ENCODE measurements at places on chromosomes 16 and 17.

GRCh38 chr17:3593384-3593783, 15.8 kb downstream of the TRPV1 start:
- DNase-seq, result no peak

DNA sequence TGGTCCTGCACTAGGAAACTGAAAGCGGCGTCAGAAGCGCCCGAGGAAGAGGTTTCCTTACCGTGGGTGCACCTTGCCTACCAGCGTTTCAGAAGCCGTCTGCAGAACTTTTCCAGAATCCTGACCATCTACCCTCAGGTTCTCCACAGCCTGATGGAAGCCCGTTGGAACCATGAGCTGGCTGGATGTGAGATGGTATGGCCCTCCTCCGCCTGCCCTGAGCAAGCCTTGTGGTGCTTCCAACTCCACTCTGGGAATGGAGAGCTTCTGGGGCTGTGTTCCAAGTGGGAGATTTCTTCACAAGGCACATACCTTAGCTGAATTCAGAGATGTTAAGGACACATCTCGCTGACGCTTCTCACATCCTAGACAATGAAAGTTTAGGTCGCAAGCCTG, 51.8 kb upstream of the ENDOV start:
- DNase-seq, result no peak

DNA sequence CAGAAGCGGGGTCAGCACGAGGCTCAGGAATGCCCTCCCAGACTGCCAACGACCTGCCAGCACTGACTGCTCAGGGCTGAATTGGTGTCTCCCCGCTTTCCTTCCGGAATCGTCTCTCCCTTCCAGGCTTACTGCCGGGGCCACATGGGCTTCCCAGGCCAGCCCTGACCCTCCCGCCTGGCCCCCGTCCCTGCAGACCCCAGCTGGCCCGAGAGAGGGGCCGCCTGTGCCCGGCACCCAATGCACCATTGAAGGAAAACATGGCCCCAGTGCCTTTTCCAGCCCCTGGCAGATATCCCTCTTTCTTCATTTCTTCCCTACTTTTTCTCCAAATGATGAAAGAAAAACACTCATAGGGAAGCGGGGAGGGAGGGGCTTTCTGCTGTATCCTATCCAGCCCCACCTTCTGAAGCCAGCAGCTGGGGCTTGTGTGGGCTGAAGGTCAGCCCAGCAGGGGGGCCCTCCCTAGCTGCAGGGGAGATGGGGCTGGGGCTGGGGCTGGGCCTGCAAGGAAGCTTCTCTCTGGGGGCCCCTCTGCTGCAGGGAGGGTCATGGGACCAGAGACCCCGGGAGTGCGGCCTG, 25.9 kb downstream of the ZNF469 start:
- no peak for DNase-seq

GRCh38 chr17:36849871-36850348, 87.4 kb upstream of the LHX1 start:
- peak; percentile 40 for DNase-seq

DNA sequence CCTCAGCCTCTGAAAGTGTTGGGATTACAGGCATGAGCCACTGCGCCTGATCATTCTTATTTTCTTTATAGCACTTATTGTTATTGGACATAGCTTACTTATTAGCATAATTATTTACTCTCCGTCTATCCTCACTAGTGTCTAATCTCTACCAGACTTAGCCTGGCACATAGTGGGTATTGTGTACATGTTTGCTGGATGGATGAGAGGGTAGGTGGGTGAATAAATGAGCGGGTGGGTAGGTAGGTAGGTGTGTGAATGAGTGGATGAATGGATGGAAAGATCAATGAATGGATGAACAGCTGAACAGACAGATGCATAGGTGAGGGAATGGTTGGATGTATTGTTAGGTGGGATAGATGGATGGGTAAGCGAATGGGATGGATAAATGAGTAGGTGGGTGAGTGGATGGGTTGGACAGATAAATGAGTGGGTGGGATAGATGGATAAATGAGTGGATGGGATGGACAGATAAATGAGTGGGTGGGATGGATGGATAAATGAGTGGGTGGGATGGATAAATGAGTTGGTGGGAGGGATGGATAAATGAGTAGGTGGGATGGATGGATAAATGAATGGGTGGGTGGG, 51.9 kb downstream of the ABCC6 start:
- no peak for DNase-seq

- no peak for DNase-seq
Observed at GRCh38 chr16:38941-39892, 14.2 kb downstream of the POLR3K start.

DNA sequence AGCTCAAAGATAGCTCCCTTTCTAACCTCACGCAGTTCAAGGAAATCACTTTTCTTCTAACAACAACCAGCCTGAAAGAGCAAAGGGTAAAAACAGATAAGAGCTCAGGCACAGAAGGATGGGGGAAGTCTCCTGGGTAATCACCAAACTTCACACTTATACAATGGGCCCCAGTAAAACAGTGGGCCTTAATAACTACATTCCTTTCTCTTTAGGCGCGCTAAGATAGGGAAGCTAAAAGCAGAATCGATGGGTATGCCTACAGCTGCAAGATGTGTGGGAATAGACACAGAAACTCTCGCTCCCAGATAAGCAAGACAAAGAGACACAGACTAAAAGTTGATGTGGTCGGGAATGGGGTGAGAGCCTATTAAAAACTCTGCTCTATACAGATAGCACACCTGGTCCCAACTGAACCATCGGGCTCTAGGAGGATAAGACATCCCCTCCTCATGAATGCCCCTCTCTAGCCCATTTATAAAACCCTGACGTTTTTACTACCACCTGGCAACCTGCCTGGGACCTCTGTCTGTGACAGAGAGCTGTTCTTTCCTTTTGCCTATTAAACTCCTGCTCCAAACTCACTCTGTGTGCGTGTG, 826 bp downstream of the LYZL6 start:
- DNase-seq, result no peak

DNA sequence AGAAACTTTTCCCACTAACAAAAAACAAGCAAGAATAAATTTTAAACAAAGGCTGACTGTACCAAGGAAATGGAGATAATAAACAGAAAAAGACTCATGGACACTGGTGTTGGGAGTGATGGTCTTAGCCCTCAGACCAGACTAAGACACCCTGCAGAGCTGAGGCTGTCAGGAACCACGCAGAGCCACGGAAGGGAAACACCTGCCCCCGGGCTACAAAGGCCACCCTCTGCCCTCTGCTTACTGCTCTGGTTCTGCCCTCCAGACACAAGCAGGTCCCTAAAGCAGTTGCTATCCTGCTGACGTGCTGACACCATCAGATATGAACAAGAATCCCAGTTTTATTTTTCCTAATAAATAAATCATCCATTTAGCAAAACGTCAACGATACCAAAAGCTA, 80.0 kb downstream of the ANKRD11 start:
- DNase-seq, result no peak

- DNase-seq, result no peak
Observed at GRCh38 chr16:64159976-64160375, 961.9 kb downstream of the CDH11 start.

- no peak for DNase-seq
Observed at GRCh38 chr16:12320298-12320706, 343.8 kb downstream of the SNX29 start.
